ENCODE measurements at places on chromosomes 11 and 22. TPM values are rescaled to one million over a fixed set of nuclear protein-coding genes. Genes with fewer than 3 reads are reported as not detected.

- DNase-seq, result no peak
Observed at GRCh38 chr11:110286298-110287040, 9.9 kb downstream of the RDX start.

DNA sequence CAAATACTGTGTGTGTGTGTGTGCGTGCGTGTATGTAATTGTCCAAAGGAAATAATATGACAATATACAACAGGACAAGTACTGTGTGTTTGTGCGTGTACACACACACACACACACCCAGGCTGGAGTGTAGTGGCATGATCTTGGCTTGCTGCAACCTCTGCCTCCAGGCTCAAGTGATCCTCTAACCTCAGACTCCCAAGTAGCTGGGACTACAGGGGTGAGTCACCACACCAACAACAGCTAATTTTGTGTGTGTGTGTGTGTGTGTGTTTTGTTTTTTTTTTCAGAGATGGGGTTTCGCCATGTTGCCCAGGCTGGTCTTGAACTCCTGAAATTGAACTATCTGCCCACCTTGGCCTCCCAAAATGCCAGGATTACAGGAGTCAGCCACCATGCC lies 61.5 kb downstream of the NUP98 start:
- DNase-seq, result no peak

DNA sequence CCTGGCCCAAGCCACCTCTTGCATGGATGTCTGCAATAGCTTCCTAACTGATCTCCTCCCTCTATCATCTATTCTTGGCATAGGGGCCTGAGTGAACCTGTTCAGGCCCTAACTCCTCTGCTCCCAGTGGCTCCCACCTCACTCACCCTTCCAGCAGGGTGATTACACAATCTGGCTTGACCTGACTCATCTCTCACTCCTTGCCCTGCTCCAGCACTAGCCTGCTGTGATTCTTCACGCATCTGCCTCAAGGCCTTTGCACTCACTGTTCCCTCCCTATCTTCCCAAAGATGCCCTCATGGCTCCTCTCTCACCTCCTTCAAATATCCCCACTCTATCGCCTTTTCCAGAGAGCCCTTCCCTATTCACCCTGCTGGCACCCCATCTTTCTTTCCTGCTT lies 10.5 kb downstream of the SCN4B start:
- no peak for DNase-seq

GRCh38 chr11:68357568-68357967 lies 45.2 kb downstream of the LRP5 start:
- DNase-seq, result no peak

- DNase-seq, result no peak
Observed at GRCh38 chr22:46280999-46281623, 13.3 kb downstream of the TTC38 start.

GRCh38 chr22:50694099-50694605 lies 21.5 kb downstream of the SHANK3 start:
- no peak for DNase-seq

DNA sequence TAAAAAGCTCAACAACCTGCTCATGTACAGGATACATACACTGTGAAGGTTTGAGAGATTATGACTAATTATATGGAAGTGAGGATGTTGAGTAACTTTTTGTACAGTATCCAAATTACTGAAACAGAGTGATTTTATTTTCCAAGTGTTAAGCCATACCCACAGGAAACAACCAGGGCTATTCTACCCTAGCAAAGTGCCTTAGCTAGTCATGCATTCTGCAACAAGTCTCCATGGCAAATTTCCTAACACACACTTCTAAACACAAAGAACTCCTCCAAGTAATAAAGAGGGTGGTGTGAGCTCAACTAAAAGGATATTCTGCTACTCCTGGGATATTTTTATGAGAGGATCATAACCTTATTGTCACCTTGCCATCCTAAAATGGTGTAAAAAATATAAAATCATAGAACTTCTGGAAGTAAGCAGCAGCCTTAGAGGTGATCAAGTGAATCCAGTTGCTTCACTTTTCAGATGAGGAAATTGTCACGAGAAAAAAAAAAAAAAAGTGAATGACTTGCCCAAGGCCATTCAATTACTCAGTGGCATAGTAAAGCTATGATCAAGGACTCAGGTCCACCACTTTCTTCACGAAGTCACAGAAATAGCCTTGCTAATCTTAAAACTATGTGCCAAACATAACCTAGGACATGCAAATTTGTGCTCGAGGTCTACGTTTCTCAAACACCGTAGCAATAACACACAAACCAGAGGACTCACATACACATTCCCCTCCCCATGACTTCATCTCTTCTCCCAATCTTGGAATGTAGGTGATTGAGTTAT lies 4.2 kb downstream of the LGR4 start:
- no peak for DNase-seq

The FUT4 gene
- 28.0 TPM for total RNA-seq

DNA sequence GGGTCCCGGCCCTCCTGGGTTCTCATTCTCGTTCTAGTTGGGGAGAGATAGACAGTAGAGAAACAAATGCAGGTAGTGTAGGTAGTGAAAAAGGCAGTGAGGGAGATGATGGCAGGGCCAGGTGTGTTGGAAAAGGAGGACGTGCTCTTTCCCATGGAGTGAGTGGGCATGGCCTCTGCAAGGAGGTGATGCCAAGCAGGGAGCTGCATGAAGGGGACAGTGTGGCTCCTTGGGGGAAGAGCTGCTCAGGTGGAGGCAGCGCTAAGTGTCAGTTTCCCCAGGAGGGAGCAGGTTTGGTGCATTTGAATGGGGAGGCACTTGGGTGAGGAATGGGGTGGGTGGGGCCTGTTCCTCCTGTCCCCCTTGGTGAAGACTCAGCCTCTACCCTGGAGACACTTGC lies 22.2 kb downstream of the MCM5 start:
- no peak for DNase-seq

- no peak for DNase-seq
Observed at GRCh38 chr11:43931717-43932039, 10.8 kb upstream of the C11orf96 start.

- no peak for DNase-seq
Observed at GRCh38 chr22:30114361-30114760, 34.1 kb downstream of the HORMAD2 start.

GRCh38 chr11:91470656-91471055 lies 754.0 kb upstream of the FAT3 start:
- no peak for DNase-seq

- DNase-seq, result no peak
Observed at GRCh38 chr22:49393526-49393925, 434.1 kb downstream of the BRD1 start.

The CACNA1I gene
- 1.0 TPM for total RNA-seq

DNA sequence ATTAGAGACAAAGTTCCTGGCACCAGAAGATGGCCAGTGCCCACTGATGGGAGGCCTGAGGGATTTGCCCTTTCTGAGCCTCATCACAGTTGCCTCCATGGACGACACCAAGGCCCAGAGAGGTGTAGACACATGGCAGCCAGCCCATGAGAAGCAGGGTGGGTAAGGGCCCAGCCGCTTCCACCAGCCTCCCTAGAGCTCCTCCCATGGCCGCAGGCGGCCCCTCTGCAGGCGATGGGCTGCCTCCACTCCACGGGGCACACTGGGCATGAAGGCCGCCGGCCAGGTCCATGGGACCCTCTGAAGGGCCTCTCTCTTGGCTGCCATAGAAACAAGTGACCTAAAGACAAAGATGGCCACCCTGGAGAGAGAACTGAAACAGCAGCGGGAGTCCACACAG lies 14.5 kb downstream of the CCDC157 start:
- no peak for DNase-seq

DNA sequence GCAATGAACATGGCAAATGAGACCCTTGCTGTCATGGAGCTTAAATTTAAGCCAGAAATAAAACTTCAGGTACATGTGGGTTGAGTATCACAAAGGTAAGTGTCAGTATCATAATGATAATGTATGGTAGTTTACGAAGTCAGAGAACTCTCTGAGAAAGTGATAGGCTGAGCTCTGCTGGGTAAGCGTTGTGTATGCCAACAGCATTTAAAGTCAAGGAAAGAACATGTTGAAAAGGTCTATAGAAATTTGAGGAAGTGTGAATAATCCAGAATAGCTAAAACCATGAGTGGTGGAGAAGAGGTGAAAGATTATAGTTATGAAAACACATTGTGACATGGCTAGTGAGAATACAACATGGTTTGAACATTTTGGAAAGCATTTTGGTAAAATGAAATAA lies 17.4 kb upstream of the CTSC start:
- DNase-seq, result no peak

The MS4A6E gene
- total RNA-seq, result not detected

DNA sequence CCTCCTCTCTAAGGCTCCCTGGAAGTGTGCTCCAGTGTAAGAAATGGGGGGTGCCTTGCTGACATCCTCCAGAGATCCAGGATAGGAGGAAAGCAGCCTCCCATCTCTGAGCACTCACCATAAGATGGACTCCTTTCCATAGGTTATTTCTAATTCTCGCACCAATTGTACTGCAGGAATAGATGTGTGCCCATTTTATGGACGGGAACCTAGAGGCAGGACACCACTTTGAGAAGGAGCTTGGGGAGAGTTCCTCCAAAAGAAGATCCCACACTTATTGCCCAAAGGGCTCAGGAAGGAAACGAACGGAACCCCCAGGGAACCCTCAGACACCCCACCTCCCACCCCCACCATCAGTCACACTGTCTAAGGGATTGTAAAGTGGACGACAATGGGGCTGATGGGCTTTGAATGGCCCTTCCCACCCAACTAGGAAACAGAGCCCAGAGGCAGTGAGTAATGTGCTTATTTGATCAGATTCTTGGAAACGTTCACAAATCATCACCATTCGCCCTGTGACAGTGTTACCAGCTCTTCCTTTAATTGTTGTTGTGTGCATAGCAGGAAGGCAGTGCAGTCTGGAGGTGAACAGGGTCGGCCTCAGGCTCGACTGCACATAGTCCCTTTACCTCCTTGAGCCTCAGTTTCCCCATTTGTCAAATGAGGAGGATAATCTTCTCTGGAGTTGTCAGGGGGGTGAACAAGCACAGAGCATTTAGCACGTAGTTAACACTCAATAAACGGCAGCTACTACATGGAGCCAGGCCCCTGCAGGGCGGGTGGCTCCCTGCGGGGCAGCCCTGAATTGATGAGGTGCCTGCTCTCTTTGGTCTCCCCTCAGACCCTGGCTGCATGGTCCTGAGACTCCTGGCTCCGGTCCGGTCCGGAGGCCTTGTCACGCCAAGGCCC lies 8.4 kb upstream of the MN1 start:
- no peak for DNase-seq

Data from colonic mucosa (tissue), 4 donors.